ENCODE measurements at places on chromosomes 4 and X. TPM values are rescaled to one million over a fixed set of nuclear protein-coding genes. Genes with fewer than 3 reads are reported as not detected.

Gene GJB1
- 0.21 TPM for total RNA-seq

Gene NHSL2
- 0.15 TPM for total RNA-seq

DNA sequence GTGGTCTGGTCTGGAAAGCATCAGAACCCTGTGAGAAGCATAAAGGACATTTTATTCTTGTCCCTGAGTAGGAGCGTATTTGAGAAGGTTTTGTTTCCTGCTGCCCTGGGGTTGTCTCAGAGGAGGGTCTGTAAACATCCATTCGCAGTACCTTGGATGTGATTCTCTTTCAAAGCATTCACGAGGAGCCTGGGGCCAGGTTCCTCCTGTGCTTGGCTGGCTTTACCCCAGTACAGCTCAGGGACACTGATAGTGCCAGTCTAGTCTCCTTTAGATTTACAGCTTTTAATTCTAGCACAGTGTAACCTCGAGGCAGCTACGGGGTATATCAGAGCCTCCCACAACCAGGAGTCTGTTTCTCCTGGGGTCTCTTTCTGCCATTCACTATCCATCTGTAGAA, 2.7 kb downstream of the CLRN2 start:
- no peak for ATAC-seq

- peak; percentile 43 for ATAC-seq
Measured at GRCh38 chr4:190020790-190021717, 6.0 kb downstream of the FRG2 start.

DNA sequence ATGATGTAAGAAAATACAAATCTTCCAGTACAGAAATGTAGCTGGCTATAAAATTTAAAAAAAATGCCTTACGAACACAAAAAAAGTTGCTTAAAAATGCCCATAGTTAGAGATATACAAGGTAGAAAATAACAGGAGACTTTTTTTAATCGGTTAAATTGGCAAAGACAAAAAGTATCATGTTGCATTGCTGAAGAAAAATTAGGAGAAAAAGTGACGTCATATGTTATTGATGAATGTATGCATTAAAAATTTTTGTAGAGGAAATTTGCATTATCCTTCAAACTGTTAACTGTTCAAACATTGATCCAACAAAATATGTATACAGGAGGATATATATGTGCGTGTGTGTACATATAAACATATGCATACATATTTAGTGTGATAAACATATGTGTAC, 1634.4 kb upstream of the PCDH7 start:
- ATAC-seq, result no peak

- peak; percentile 20 for ATAC-seq
Measured at GRCh38 chr4:150942539-150942938, 72.5 kb downstream of the LRBA start.

DNA sequence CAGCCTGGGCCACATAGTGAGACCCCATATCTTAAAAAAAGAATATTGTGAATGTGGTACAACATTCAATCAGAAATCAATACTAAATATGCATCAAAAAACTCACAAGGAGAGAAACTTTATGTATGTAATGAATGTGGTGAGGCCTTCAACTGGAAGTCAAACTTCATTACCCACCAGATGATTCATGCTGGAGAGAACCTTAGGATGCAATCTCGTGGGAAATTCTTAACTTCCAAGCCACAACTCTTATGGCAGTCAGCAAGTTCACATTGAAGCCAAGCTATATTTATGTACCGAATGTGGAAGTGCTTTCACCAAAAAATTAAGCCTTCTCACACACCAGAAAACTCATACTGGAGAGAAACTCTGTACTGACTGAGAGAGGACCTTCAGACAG, 84.5 kb upstream of the UXT start:
- ATAC-seq, result no peak
